ENCODE measurements at places on chromosomes 6 and 20.

DNA sequence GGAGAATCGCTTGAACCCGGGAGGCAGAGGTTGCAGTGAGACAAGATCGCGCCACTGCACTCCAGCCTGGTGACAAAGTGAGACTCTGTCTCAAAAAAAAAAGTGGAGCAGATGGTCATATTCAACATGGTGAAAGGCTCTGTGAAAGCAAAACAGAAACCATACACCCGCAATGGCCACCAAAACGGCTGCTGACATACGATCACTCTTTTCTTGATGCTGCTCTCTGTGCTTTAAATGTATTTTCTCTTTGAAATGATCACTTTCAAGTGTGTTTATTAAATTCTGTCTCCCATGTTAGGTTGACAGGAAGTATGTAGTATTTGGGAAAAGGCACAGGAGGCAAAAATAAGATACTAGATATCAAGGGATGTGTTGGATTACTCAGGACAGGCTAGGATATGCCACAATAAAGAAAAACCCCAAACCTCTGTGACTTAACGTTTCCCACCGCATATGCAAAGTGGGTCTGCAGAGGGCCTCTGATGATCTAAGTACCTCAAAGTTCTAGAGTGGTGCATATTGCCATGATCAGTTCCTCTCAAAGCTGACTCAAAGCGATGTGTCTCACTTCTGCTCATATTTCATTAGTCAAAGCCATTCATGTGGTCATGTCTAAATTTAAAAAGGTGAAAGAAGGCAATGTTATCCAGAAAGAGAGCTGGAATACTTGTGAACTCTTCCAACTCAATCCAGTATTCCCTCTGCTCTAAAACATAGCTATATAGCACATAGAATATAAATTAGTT, 155.1 kb upstream of the SOX4 start:
- DNase-seq = peak; percentile 80

DNA sequence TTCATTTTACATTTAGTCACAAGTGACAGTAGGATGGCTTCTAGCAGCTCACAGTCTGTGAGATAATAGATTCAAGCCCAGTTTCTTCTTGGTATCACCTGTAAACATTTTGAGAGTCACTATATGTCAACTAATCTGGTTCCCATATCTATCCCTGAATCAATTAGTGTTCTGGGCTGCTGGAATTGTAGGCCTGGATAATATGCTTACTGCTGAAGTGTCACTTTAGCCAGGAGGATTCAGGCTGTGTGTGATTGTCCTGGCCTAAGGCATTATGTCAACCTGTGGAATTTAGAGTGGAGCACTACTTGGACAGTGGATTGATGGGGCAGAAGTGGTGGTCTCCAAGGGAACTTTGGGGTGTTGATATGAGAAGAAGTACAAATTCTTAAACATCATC, 1071.8 kb upstream of the CITED2 start:
- DNase-seq = no peak

- no peak for DNase-seq
These were observed 80.8 kb downstream of the RPP40 start for GRCh38 chr6:4923081-4923480.

DNA sequence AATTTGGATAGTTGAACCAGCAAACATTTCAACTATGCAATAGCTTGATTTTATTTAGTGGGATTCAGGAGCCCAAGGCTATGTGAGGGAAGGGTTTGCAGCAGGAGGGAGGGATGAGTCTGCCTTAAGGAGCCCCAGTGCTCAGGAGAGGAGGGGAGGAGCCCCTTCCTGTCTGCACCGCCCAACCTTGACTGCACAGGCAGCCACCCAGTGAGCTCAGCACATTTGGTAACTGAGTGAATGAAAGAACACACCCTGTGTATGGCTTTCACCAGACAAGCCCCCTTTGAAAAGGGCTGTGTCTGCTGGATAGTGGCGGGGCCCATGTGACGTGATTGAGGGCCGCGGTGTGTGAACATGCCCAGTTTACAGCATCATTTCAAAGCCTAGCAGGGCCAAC, 17.0 kb downstream of the DACT2 start:
- DNase-seq = no peak

- DNase-seq = no peak
These were observed 2.6 kb downstream of the PRSS35 start for GRCh38 chr6:83514866-83515466.

DNA sequence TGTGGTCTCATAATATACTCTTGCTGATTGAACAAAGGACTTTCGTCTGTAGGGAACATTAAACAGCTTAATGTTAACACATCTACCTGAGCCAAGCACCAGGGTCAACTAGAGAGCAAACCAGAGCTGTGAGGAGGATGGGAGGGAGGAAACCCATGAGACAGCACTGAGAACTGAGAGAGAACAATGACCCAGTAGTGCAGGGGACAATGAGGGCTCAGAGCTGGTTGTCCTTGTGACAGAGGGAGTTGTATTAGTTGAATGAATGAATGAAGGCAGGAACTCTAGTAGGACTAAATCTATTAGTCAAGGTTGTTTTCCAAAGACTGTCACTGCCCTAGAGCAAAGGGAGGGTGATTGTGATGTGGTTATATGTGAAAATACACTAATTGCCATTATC, 28.2 kb upstream of the GSTA4 start:
- no peak for DNase-seq

- DNase-seq = no peak
These were observed 406.1 kb downstream of the EPM2A start for GRCh38 chr6:145329257-145329656.

GRCh38 chr6:113625850-113626249, 231.3 kb upstream of the MARCKS start:
- DNase-seq = no peak

- DNase-seq = no peak
These were observed 141.4 kb downstream of the MAFB start for GRCh38 chr20:40547483-40548091.

GRCh38 chr6:70838907-70839285, 118.0 kb downstream of the B3GAT2 start:
- DNase-seq = no peak

DNA sequence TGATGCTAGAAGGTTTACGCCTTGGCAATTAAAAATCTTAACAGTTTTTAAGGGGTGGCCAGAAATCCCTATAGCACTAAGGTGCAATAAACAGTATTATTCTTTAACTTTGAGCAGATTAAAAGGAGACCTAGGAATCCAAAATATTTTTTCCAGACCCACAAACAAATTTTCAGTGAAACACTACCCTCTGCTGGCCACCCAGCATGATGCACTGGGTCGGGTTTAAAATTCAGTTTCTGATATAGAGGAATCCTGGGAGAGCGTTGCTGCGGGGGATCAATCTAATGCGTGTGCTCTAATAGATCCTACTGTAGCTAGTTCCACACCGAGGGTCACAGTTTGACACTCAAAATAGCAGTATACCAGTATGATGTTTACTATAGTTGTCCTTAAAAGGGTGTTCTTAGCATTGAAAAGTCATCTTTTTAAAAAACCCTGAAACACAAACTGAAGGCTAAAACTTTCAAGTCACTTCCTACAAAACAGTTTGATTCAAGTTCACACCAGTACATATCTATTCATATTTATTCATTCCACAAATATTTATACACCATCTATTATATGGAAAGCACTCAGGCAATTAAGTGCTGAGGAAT, 10.2 kb downstream of the UBE3D start:
- no peak for DNase-seq

GRCh38 chr20:64140061-64140931, 24.0 kb upstream of the MYT1 start:
- no peak for DNase-seq

DNA sequence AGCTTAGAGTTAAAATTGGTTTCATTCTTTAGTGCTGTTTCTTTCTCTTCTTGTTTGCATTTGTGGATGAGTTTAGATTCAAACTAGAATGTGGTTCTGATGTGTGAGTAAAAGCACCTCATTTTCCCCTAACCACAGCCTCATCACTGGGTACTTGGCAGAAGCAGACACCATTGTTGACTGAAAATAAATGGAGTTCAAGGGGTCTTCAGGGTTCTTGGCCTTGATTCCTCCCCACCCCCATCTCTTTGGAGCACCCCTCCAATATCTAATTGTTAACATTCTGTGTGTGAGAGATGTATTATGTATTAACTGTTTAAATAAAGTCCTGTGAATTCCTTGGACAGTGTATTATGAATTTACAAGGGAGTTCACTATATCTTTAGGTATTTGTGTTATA, 59.6 kb downstream of the JARID2 start:
- DNase-seq = no peak

DNA sequence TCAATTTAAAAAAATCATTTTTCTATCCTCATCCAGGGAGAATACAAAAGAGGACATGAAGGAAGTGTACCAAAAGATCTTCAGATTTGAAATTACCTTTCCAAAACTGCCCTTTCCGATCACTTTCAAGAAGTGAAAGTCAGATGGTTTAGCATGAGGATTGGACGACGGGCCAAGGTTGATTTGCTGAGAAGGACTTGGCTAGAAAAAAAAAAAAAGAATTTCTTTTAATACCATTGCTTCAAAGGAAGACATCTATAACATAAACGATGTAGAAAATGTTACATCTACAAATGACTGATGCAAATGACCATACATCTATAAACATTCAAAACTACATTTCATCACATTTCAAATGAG, 120.9 kb upstream of the SLC2A12 start:
- no peak for DNase-seq

Measured in SIG-M5 (cell line).